ENCODE measurements at places on chromosomes 6 and 20. TPM values are rescaled to one million over a fixed set of nuclear protein-coding genes. Genes with fewer than 3 reads are reported as not detected.

GRCh38 chr6:166763606-166764472 is 136.8 kb upstream of the RPS6KA2 start:
- no peak for DNase-seq

- DNase-seq, result peak; percentile 66
Observed at GRCh38 chr6:18022398-18023231, 35.2 kb upstream of the KIF13A start.

DNA sequence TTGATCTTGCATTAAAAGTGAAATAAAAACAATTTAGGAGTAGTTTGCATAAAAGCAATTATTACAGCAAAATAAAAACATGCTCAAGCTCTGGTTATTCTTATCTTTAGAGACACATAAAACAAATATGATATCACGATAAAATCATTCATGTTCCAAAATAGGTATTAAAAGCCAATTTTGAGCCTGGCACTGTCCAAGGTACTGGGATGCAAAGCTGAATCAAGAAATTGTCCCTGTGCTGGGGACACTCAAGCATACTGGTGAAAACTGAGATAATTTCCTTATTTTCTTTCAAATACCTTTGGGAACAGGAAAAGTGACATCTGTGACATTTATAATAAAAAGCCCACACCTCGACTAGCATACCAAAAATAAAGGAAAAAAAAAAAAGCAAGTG is 931 bp upstream of the MTCL3 start:
- peak; percentile 19 for DNase-seq

- DNase-seq, result no peak
Observed at GRCh38 chr6:6491761-6492160, 96.8 kb upstream of the LY86 start.

DNA sequence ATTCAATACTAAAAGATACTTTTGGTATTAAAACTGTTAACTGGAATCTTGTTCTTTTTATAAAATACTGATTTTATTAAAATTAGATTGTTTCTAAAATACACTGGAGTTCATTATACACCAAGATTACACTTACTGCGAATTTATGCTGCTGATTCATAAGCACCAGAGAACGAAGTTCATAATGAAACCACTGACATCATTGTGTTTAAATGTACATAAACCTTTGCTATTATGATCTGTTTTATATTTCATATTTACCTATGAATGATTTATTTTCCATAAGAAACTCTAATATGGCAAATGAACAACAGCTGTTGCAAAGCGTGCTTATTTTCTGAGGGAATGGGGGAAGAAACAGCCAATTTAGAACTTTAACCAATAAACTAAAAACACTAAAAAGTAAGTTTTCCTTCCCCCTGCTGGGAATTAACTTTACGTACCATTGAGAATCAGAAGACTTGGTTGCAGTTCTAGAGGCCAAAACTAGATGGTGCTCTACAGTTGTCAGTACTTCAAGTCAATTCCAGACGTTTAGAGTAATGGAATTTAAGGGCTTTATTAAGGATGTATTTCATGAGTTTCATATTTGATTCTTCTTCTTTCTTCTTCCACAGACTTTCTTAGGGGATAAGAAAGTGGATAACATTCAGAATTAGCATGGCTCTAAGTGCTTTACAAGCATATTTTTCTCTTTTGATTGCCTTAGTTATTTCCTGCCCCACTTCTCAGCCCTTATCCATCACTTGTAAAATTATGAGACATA is 30.8 kb upstream of the COL19A1 start:
- DNase-seq, result peak; percentile 73

DNA sequence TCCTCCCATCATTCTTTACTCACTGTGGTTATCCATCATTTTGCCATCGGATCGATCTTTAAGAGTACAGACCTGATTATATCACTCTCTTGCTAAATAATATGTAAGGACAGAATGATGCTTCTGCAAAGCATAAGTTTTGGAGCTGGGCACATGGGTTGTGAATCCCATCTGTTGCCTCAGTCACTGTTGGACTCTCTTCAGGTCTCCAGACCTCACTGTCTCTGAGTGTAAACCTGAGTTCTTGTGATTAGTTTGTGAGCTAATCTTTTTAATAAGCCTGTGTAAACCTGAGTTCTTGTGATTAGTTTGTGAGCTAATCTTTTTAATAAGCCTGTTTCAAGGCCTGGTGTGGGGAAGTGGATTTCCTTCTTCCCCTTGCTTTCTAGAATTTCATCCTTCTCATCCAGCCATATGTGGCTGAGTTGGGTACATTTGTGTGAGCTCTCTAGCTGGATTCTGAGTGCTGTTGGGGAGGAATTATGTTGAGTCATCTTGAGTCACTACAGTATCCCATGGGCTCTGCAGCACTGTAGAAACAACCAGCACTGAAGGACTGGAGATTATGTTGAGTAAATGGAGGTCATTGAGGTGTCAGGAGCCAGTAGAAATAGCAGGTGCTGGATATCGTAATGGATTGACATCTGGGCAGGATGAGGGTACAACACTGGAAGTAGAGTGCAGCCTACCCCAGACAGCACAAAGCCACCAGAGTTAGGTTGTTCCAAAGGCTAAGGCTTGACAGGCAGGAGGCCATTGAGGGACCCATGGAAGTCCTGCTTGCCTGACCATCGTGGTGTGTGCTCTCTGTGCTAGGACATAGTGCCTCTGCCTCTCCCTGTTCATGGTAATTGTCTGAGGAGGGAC is 52.4 kb downstream of the SCAND1 start:
- peak; percentile 29 for DNase-seq

GRCh38 chr6:3281631-3282475 is 23.1 kb downstream of the PSMG4 start:
- DNase-seq, result peak; percentile 19

DNA sequence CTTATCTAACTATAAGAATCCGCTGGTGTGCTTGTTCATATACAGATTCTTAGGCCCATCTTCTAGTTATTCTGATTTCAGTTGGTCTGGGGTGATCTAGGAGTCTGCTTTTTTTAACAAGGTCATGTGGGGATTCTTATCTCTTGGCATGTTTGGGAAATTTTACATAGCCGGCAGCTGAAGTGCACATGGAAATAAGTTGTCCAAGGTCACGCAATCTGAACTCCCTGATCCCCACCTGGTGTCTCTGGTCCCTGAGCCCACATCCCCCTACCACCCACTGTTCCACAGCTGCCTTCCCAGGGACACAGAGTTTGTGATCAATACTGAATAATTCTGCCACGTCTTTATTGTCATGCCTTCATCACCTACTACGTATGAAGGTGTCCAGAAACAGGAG is 90.8 kb downstream of the SSR1 start:
- DNase-seq, result no peak

DNA sequence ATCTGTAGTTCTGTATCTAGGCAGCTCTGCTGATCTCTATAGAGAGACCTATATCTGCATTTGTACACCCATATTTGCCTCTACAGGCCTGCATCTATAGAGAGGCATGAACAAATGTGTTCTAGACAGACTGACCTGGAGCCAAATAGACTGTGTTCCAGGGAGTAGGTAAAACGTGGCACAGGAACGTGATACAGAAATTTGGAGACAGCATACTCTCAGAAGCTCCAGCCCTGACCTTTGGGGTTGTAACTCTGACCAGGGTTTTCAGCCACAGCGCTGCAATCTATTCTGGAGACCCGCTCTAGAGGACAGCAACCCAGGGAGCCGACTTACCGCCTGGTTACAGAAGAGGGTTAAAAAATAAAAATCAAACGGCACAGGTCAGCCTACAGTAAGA is 983 bp downstream of the RBBP9 start:
- DNase-seq, result no peak

GRCh38 chr6:128663238-128663637 is 142.8 kb upstream of the PTPRK start:
- no peak for DNase-seq

DNA sequence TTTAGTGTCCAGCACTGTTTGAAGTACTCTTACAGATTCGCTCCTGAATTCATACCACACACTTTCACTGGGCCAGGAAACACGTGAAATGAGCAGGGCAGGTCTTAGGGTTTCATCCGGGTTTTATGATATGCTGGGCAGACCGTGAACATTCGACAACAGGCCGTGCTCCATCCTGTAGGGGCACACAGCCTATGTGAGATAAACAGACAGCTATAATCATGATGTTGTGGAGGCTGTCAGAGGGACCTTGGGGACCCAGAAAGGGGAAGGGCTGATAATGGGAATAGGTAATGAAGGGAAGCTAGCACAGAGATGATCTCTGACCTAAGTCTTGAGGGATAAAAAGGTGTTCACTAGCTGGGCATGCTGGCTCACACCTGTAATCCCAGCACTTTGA is 110.4 kb downstream of the RIN2 start:
- no peak for DNase-seq

GRCh38 chr6:14467591-14467990 is 350.0 kb downstream of the CD83 start:
- no peak for DNase-seq

DNA sequence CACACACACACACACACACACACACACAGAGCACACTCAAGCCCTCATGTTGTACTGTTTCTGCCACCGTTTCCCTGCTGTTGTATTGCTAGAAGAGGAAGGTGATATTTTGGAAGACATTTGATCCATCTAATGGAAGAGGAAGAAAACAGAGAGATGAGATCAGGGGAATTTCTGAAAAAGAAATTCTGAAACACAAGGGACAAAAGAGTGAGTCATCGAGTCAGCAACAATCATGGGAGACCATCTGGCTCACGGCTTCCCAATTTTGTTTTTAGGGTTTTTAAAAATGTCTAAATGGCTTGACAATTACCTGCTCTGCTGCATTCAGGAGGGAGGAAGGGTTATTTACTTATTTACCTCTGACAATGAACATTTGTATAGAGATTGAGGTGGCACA is 22.0 kb downstream of the SOX4 start:
- no peak for DNase-seq

- DNase-seq, result no peak
Observed at GRCh38 chr20:48837014-48837413, 9.2 kb upstream of the PREX1 start.

GRCh38 chr20:46423342-46423741 is 16.9 kb upstream of the ELMO2 start:
- no peak for DNase-seq

- DNase-seq, result peak; percentile 67
Observed at GRCh38 chr20:36569847-36570429, 3.5 kb upstream of the TGIF2 start.

DNA sequence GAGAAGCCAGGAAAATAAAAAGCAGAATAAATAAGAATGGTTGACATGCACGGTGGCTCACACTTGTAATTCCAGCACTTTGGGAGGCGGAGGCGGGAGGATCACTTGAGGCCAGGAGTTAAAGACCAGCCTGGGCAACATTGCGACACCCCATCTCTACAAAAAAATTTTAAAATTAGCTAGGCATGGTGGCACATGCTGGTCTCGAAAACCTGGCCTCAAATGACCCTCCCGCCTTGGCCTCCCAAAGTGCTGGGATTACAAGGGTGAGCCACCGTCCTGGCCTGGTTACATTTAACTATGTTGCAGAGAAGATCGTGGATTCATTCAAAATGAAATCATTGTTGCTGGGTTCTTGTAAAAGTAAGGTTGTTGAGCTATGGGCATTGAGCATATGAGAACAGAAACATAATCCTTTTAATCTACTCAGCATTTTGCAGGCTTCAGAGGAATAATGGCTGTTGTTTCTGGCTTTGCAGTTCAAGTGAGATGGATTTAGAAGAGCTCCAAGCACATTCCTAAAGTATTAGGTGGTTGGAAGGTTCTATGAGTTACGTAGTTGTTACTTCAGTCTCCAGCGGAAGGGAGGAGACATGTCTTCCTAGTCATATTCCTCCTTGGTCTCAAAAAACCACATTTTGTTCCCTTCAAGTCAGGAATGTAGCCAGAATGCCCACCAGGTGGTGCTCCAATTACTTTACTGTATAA is 45.6 kb upstream of the RAB23 start:
- peak; percentile 83 for DNase-seq

GRCh38 chr20:51446656-51447055 is 95.9 kb downstream of the NFATC2 start:
- peak; percentile 29 for DNase-seq

GRCh38 chr6:18179770-18180356 is 24.6 kb downstream of the KDM1B start:
- no peak for DNase-seq

DNA sequence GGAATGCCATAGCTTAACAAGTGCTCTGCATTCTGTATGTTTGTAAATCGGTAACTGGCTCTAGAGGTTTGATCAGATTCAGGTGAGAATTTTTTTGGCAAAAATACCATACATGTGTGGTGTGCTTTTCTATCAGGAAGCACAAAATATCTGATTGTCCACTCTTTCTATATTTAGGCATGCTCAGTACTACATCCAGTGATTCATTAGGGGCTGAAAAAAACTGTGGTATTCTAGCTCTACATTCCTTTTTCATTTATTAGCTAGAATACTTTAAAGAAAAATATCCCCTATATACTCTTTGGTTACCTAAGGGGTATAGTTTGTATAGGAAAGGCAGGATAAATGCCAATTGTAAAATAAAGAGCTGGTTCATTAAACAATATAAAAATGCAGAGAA is 10.6 kb upstream of the ELOVL2 start:
- DNase-seq, result no peak

TNF gene
- total RNA-seq, result 0.42 TPM

SLC2A4RG gene
- 71.0 TPM for total RNA-seq

DNAAF9 gene
- 12.1 TPM for total RNA-seq

SPATS1 gene
- not detected for total RNA-seq

NFATC2 gene
- 0.76 TPM for total RNA-seq

RIPOR2 gene
- total RNA-seq, result 0.17 TPM

EYA4 gene
- 1.5 TPM for total RNA-seq

BCLAF1 gene
- total RNA-seq, result 284 TPM

VGLL2 gene
- not detected for total RNA-seq

TCFL5 gene
- total RNA-seq, result 16.1 TPM

SLC22A2 gene
- total RNA-seq, result not detected

ZSCAN31 gene
- total RNA-seq, result 4.3 TPM

All from A673 (cell line).